Caco-2 (cell line): ENCODE measurements at places on chromosomes 2 and 18. TPM values are rescaled to one million over a fixed set of nuclear protein-coding genes. Genes with fewer than 3 reads are reported as not detected.
A peak's percentile ranks its signal among the peaks of the same experiment; 100 is the strongest.

DNA sequence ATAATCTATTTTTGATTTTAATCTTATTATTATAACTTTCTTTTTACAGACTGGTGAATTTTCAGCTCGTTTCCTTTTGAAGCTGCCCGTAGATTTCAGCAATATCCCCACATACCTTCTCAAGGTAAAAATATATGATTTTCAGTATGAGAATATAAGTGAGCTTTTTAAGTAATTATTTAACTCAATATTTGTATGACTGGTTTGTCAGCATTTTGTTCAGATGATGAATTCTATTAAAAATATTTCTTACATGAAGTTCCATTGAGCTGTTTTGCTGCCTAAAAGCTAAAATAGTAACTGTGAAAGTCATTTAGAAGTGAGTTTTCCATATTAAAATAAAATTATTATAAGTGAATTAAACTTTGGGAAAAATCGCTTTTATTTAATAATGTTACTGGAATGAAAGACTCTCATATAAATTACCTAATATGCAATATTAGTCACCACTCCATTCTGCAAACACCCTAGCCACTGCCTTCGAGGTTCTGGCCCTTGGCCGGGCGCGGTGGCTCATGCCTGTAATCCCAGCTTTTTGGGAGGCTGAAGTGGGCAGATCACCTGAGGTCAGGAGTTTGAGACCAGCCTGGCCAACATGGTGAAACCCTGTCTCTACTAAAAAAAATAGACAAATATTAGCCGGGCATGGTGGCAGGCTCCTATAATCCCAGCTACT is 155.3 kb downstream of the BABAM2 start:
- no peaks in the 10 kb centered on the region for H3K4me1 ChIP-seq
- H3K36me3 ChIP-seq, result no peaks in the 10 kb centered on the region
- no peak overlapping the region for H3K27ac ChIP-seq

GRCh38 chr2:156434461-156435291 is 1.5 kb upstream of the GPD2 start:
- H3K4me1 ChIP-seq, result peaks cover 33% of the 10 kb centered on the region
- no peak for DNase-seq
- H3K27ac ChIP-seq, result peak overlapping the region; percentile 83
- H3K4me3 ChIP-seq, result peak overlapping the region; percentile 48
- no peaks in the 10 kb centered on the region for H3K27me3 ChIP-seq

- no peak overlapping the region for H3K4me3 ChIP-seq
- no peaks in the 10 kb centered on the region for H3K4me1 ChIP-seq
- H3K36me3 ChIP-seq, result no peaks in the 10 kb centered on the region
- no peak for DNase-seq
Measured at GRCh38 chr2:176733698-176734430, 464.6 kb downstream of the MTX2 start.

DNA sequence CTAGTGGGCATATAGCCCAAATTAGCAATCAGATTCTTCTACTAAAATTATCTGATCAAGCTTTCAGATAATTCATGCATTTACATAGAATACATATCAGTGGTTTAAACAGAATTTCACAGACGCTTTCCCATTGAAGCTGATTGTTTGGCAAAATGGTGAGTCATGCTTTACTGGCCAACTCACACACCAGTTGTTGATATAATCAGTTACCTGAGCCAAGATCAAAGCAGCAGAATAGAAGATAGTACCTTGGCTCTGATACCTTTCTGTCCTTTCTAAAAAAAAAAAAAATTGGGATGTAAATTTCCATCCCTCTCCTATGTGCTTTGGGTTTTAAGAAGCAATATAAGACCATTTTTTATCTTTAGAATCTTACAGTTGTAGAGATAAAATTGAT is 178.0 kb downstream of the MCFD2 start:
- H3K27ac ChIP-seq, result no peak overlapping the region
- DNase-seq, result peak; percentile 51
- H3K27me3 ChIP-seq, result no peaks in the 10 kb centered on the region
- H3K4me1 ChIP-seq, result peaks cover 32% of the 10 kb centered on the region
- H3K4me3 ChIP-seq, result no peak overlapping the region

DNA sequence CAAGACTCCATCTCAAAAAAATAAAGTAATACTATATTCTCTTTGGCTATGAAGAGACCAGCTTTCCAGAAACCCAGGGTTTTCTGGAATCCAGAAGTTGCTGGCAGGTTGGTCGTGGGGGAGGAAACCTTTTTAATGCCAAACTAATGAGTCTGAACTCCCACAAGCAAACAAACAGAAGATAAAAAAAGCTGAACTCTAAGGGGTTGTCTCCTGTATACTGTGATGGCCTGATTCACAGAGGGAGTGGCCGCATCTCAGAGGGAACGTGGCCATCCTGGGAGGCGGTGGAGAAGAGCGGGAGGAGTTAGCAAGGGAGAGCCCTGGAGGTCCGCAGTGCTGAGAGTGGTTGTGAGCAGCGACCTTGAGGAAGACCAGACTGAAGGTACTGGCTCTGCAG is 36.1 kb downstream of the LIMS1 start:
- no peak overlapping the region for H3K27ac ChIP-seq
- H3K4me1 ChIP-seq, result peaks cover 6% of the 10 kb centered on the region; the same call in 1 of the 2 replicates
- no peak for DNase-seq
- H3K27me3 ChIP-seq, result no peaks in the 10 kb centered on the region
- H3K36me3 ChIP-seq, result no peaks in the 10 kb centered on the region

- no peak overlapping the region for H3K27ac ChIP-seq
- H3K4me1 ChIP-seq, result no peaks in the 10 kb centered on the region
- no peak for DNase-seq
- H3K4me3 ChIP-seq, result no peak overlapping the region
- no peaks in the 10 kb centered on the region for H3K27me3 ChIP-seq
Measured at GRCh38 chr2:174846218-174846617, 81.9 kb upstream of the CHRNA1 start.

- no peaks in the 10 kb centered on the region for H3K36me3 ChIP-seq
- H3K4me1 ChIP-seq, result peaks cover 14% of the 10 kb centered on the region; the same call in 1 of the 2 replicates
- H3K4me3 ChIP-seq, result no peak overlapping the region
- H3K27me3 ChIP-seq, result no peaks in the 10 kb centered on the region
- DNase-seq, result no peak
Measured at GRCh38 chr2:85179541-85179940, 46.3 kb downstream of the TCF7L1 start.

DNA sequence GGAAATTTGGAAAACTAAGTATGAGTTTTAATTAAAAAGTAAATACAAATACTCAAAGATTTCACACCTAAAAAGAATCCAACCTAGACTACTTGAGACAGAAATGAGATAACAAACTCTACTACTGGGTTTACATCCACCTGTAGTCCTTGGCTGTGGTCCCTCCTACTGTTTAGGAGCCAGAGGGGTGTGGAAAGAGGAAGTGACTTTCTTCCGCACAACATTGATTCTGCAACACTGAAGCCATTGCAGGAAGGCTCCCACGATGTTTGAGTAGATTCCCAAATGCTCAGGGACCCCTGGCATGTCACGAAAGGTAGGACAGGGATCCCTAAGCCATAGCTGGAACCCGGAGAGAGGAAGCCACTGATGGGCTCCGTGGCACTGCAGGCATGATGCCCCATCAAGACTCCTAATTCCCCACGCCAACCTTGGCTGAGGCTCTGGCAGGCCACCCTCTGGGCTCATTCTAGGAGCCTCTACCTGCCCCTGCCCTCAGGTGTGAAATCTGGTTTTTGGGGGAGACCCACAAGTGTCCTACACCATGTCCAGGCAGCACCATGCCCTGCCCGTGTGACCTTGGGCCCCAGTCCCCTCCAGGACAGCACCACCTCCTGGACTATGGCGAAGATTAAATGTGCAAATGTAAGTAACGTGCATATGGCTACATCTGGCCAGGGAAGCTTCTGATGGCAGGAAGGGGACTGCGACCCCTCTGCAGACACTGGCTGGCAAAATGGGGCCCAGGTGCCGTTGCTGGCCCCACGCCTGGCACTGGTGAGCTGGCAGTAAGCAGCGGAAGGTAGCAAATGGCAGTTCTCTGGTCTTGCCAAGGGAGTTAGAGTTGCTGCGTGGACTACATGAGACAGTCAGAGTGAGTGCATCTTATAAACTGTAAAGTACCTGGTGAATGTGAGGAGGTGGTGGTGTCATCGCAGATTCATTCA is 38.2 kb upstream of the MAL start:
- no peaks in the 10 kb centered on the region for H3K4me1 ChIP-seq
- H3K27me3 ChIP-seq, result no peaks in the 10 kb centered on the region
- no peak for DNase-seq
- no peaks in the 10 kb centered on the region for H3K36me3 ChIP-seq

DNA sequence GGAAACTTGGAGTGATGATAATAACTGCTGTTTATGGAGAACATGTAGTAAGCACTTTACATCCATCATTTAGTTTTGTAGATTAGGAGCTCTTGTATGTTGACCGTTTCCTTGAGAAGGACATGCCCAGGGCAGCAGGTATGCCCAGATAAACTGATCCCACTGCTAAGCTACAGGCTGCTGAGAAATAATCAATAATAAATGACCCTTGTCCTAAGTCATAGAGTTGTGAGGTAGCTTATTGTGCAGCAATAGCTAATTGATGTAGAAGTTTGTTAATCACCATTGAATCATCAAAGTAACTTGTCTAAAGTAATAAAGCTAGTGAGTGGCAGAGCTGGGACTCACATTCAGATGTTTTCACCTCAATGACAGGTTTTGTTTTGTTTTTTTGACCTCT is 287.2 kb upstream of the CYRIA start:
- no peaks in the 10 kb centered on the region for H3K4me1 ChIP-seq
- H3K36me3 ChIP-seq, result no peaks in the 10 kb centered on the region
- no peak overlapping the region for H3K27ac ChIP-seq
- no peak overlapping the region for H3K4me3 ChIP-seq
- no peaks in the 10 kb centered on the region for H3K27me3 ChIP-seq

GRCh38 chr2:214533541-214533940 is 122.7 kb downstream of the VWC2L start:
- no peaks in the 10 kb centered on the region for H3K4me1 ChIP-seq
- DNase-seq, result no peak
- H3K27me3 ChIP-seq, result no peaks in the 10 kb centered on the region
- no peak overlapping the region for H3K4me3 ChIP-seq

GRCh38 chr18:25875551-25876240 is 214.7 kb downstream of the SS18 start:
- H3K27me3 ChIP-seq, result no peaks in the 10 kb centered on the region
- no peak overlapping the region for H3K27ac ChIP-seq
- H3K4me1 ChIP-seq, result no peaks in the 10 kb centered on the region
- no peaks in the 10 kb centered on the region for H3K36me3 ChIP-seq

- no peak for DNase-seq
- H3K4me1 ChIP-seq, result peaks cover 34% of the 10 kb centered on the region
- no peak overlapping the region for H3K4me3 ChIP-seq
- H3K36me3 ChIP-seq, result no peaks in the 10 kb centered on the region
- H3K27ac ChIP-seq, result no peak overlapping the region
Measured at GRCh38 chr2:47735136-47735869, 47.6 kb upstream of the MSH6 start.

GRCh38 chr2:207113414-207113813 is 52.3 kb downstream of the KLF7 start:
- no peaks in the 10 kb centered on the region; the same call in 1 of the 2 replicates for H3K27me3 ChIP-seq
- no peaks in the 10 kb centered on the region for H3K36me3 ChIP-seq
- H3K4me1 ChIP-seq, result no peaks in the 10 kb centered on the region
- no peak overlapping the region for H3K27ac ChIP-seq

- no peaks in the 10 kb centered on the region for H3K27me3 ChIP-seq
- no peak overlapping the region for H3K4me3 ChIP-seq
- DNase-seq, result no peak
- no peak overlapping the region for H3K27ac ChIP-seq
- H3K36me3 ChIP-seq, result no peaks in the 10 kb centered on the region
- H3K4me1 ChIP-seq, result no peaks in the 10 kb centered on the region
Measured at GRCh38 chr18:57008001-57008686, 138.7 kb upstream of the BOD1L2 start.

DNA sequence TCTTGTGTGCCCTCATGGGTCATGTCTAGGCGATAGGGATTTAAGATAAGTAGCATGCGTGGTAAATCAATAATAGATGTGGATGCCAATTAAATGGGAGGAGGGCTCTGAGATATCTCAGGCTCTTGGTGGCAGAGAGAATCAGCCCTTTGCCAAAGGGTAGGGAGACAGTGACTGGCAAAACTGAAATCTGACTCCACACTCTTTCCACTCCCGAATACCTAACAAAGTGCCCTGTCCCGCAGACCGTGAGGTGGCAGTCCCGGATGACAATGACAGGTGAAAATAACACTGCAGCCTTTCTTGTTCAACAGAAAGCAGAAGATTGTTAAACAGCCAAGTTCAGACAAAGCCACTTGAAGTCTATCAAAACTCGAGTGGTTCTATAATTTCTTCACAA is 47.0 kb downstream of the C2orf76 start:
- no peak overlapping the region for H3K4me3 ChIP-seq
- H3K4me1 ChIP-seq, result peaks cover 23% of the 10 kb centered on the region; the same call in 1 of the 2 replicates
- no peaks in the 10 kb centered on the region for H3K27me3 ChIP-seq
- H3K36me3 ChIP-seq, result no peaks in the 10 kb centered on the region

GRCh38 chr2:182586426-182586825 is 129.6 kb upstream of the DNAJC10 start:
- no peaks in the 10 kb centered on the region for H3K27me3 ChIP-seq
- no peak for DNase-seq
- no peak overlapping the region for H3K4me3 ChIP-seq
- H3K27ac ChIP-seq, result no peak overlapping the region
- H3K4me1 ChIP-seq, result no peaks in the 10 kb centered on the region
- no peaks in the 10 kb centered on the region for H3K36me3 ChIP-seq

DNA sequence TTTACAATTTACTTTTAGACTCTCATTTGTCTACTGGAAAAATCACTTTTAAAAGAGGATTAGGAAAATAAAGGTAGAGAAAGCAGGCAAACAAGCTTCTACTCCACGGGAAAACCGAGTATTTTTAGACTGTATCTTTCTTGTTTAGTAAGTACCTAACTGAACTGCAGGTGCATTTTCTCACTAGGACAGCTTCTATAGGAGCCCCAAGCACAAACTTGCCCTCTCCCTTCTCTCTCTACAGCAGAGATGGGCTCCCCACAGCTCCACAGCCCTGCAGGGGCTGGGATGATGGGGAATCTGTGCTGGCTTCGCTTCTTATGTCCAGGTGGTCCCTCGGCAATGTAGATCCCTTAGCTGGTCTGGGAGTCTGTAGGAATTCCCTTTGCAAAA is 16.2 kb downstream of the PSTPIP2 start:
- peaks cover 16% of the 10 kb centered on the region for H3K4me1 ChIP-seq
- H3K36me3 ChIP-seq, result no peaks in the 10 kb centered on the region
- H3K27ac ChIP-seq, result no peak overlapping the region
- no peak overlapping the region for H3K4me3 ChIP-seq
- DNase-seq, result no peak

The C2orf66 gene
- not detected in 2 replicates for total RNA-seq

The ADCYAP1 gene
- not detected in 2 replicates for total RNA-seq

The CABYR gene
- 3.3 and 4.4 TPM in 2 replicates for total RNA-seq
